ENCODE measurements at places on chromosomes 3 and 15.

DNA sequence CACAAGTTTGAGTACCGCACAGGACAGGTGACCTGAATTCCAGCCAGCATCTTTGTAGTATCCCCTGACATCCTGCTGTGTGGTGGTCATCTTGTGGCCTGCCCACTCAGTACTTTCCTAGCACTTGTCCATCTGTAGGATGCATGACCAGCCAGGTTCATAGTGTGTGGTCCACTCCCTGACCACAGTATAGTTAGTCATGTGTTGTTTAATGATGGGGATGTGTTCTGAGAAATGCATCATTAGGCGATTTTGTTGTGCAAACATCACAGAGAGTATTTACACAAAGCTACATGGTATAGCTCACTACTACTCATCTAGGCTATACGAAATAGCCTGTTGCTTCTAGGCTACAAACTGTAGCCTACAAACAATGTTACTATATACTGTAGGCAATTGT, 16.9 kb upstream of the RBPMS2 start:
- DNase-seq = no peak

DNA sequence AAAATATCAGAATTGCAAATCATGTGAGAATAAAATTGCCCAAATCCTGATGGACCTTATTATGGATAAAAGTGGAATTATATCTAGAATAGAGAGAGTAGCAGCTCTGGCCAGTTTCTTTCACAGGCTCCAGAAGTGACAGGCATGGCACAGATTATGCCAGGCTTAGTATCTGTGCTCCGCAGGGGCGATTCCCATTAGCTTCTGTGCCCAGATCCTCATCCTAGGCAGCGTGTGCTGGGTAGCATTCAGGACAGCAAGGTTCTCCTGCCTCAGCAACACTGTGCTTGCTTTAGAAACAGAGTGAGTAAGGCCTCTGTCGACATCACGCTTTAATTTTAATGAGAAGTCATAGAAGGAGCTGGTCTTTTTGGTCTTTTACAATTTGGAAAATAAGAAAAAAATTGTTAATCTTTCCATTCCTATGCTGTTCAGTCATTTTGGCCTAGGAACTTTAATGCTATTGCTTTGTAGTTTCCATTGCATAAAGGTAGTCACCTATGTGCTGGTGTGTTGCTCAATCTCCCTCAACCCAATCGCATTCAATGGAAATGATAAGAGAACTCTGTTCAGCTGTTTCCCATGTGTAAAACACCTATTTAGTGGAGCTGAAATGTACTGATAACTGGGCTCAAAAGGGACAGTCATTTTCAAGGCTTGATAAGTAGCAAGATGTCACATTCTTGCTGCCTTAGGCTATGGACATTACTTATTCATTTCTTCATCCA, 770.1 kb downstream of the AGBL1 start:
- no peak for DNase-seq

GRCh38 chr3:175208326-175208725, 349.2 kb downstream of the NAALADL2 start:
- DNase-seq = no peak

GRCh38 chr3:71327936-71328335, 255.6 kb downstream of the FOXP1 start:
- DNase-seq = no peak

DNA sequence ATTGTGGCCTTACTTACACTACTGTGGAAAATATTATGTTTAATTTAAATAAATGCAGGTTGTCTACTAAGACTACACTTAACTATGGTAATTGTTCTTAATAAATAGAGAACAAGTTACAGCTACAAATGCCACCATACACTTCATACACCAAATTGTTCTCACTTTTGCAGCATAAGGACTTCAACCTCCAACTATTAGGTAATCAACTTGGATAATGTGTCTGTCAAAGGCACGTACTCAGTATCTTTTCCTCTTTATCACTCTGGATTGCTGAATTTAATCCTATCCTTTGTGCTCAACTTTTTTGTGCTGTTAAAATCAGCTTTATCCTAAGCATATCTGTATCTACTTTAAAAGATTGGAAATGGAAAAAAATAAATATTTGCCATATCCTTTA, 41.6 kb upstream of the TMEM87A start:
- DNase-seq = no peak
